ENCODE measurements at places on chromosomes 2 and 18.

GRCh38 chr2:8520791-8521344 lies 161.0 kb upstream of the ID2 start:
- DNase-seq = no peak

DNA sequence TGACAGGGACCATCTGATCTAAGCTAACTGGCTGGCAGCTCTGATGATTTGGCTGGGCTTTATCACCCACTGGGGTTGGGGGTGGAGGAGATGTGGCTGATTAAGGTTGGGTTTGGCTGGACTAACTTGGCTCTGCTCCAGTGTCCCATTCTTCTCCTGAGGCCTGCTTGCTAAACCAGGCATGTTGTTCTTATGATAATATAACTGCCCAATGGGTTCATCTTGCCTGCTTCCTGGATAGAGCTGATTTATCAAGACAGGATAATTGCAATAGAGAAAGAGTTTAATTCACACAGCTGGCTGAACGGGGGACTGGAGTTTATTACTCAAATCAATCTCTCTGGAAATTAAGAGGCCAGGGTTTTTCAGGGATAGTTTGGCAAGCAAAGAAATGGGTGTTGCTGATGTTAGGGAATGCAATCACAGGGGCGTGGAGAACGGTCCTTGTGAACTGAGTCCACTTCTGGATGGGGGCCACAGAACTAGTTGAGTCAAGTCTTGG lies 150.4 kb downstream of the PTH2R start:
- DNase-seq = no peak

- DNase-seq = no peak
Observed at GRCh38 chr2:95231723-95232122, 24.4 kb downstream of the ZNF892 start.

DNA sequence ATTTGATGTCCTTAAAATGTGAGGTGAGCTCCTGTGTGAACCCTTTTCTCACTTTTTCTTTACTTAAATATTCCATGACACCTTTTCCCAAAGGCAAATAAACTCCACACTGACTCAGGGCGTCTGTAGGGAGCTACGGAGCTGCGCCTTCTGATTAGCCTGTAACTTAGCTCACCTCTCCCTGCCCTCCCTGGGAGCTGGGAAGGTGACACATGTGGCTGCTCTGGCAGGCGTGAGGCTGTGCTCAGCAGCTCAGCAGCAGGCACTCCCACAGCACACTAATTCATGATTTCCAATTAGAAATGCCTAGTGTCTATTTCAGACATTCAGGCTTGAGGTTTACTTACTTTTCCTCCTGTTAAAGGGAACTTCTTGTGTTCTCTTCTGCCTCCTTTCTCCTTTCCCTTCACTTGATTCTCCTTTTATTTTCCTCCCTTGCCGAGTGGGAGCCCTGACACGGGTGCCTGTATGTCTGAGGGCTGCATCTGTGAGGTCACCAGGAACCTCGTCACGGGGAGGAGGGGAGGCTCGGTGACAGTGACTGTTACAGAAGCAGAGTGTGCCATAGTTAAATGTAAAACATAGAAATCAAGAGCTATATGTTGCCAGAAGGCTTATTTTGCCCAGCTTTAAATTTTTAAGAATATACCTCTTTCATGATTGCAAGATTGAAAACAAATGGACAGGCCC lies 437.1 kb downstream of the DCDC2C start:
- no peak for DNase-seq

GRCh38 chr2:41206004-41206403 lies 754.1 kb upstream of the SLC8A1 start:
- DNase-seq = no peak

GRCh38 chr2:98935777-98936352 lies at the start of gene CRACDL:
Gene CRACDL (minus strand): TSS chr2:98936225. CDS start chr2:98846800, 89,425 bp downstream.
- DNase-seq = no peak

DNA sequence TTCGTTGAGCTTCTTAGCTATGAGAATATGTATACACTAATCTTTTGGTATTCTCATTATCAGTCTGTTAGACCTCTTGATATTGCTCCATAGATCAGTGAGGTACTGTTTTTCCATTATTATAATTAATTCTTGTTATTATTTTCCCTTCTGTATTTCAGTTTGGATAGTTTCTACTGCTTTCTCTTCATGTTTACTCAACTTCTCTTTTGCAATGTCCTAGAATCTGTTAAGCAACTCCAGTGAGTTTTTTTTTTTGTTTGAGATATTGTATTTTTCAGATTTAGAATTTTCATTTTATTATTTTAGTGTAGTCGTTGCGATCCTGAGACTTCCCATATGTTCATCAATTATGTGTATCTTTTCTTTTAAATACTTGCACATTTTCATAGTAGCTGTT lies 260.8 kb downstream of the SETBP1 start:
- no peak for DNase-seq

- DNase-seq = no peak
Observed at GRCh38 chr18:63192885-63193349, 126.7 kb downstream of the BCL2 start.

DNA sequence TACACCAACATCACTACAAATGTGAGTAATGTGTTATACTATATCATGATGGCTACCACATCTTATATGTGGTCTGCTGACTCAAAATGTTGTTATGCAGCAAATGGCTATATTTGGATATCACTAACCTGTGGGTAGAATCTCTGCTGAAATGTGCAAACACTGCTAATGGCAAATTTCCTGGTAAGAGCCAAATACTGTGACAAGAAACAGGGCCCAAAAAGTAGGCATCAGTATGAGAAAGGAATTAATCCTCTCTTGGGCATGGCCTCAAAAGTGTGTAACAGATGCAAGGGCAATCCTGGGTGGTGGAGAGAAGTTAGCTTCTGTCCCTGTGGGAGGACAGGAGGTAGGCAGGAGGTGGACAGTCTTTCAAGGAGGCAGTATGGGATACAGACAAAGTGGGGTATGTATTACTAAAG lies 13.3 kb downstream of the ATF2 start:
- DNase-seq = peak; percentile 71

- DNase-seq = no peak
Observed at GRCh38 chr18:79405781-79406575, 10.2 kb downstream of the NFATC1 start.

GRCh38 chr2:121095257-121096080 lies 189.5 kb downstream of the TFCP2L1 start:
- no peak for DNase-seq

GRCh38 chr18:34820360-34821065 lies 110.4 kb downstream of the DTNA start:
- no peak for DNase-seq

- DNase-seq = no peak
Observed at GRCh38 chr2:4077017-4077416, 373.6 kb downstream of the DCDC2C start.

DNA sequence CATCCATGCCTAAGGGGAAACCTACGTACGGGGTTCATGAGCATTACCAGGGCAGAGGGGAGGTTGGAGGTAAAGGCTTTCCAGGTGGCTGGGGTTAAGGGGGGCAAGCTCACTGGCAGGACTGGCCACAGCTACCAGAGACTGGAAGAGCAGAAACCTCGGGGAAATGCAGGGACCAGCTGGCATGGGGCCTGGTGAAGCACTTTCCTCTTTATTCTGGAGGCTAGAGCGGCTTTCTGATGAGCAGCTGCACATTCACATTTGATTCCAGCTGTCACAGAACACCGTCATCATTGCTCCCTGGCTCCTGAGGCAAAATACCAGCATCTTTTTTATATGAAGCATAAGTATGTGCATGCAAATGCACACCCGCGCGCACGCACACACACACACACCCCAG lies 28.7 kb upstream of the LRRC30 start:
- DNase-seq = no peak

DNA sequence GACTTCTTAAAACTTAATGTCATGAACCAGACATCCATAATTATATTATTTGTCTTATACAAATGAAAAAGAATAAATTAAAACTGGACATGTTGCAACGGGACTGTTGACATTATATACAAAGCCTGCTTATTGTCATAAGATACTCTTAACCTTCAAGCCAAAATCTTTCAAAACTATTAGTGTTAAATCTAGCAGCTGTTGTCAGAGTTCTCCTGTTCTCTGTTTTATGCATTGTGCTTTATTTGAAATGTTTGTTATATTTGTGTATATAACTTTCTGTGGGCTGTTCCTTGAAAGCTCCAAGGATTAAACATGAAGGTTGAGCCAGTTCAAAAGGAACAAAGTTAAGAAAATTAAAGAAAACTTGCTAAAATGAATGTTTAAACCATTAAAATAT lies 335.5 kb upstream of the NT5C1B start:
- peak; percentile 20 for DNase-seq

DNA sequence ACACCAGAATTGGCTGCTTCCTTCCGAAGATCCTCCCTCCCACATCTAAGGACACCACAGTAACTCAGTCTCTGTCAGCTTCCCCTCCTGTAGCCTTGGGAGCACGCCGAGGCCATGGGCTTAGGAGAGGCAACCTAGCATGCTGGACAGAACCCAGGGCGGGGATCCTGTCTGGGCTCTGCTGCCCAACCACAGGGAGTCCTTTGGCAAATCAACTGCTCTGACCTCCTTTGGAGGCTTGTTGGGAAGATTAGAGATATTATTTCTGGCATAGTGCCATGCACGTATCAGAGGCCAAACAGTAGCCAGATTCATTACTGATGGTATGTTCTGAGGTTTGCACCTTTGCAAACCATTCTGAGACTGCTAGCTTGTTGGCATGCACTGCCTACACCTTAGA lies 262.7 kb upstream of the EPAS1 start:
- no peak for DNase-seq

DNA sequence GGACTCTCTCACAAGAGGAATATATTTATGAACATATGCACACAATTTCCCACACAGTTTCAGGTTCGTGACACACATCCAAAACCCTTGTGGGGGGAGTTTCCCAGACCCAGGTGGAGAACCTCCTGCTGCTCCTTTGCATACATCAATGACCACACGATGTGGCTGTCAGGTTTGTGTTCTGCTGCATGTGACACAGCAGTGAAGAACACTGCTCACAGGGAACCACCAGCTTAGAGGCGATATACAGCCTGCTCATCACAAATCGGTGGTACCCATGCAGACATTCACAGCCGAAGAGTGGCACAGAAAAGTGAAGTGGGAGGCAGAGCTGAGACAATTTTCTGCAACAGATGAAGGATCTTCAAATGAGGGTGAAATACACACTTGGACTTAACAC lies 175.6 kb upstream of the ZFP36L2 start:
- no peak for DNase-seq

- no peak for DNase-seq
Observed at GRCh38 chr2:40317046-40317445, 134.8 kb downstream of the SLC8A1 start.

GRCh38 chr2:234840336-234840735 lies 111.5 kb upstream of the SH3BP4 start:
- peak; percentile 93 for DNase-seq

GRCh38 chr18:79448621-79449020 lies 52.9 kb downstream of the NFATC1 start:
- no peak for DNase-seq

DNA sequence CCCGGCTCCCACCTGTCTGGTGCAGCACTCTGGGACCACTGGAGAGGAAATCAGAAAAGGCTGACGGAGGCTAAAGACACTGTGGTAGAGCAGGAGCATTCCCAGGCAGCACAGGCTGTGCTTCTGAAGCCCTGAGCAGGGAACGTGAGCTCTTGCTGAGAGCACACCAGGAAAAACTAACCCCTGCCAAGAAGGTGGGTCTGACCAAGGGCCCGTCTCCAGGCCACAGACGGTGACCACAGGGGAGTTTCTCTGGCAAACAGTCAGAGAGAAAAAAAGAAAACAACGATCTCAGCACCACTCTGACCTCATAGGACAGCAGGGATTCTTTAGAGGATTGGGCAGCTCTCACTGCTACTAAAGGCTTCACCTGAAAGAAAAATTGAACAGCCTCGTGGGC lies 201.4 kb downstream of the AFF3 start:
- DNase-seq = no peak

- no peak for DNase-seq
Observed at GRCh38 chr2:126698376-126698775, 42.4 kb downstream of the GYPC start.

DNA sequence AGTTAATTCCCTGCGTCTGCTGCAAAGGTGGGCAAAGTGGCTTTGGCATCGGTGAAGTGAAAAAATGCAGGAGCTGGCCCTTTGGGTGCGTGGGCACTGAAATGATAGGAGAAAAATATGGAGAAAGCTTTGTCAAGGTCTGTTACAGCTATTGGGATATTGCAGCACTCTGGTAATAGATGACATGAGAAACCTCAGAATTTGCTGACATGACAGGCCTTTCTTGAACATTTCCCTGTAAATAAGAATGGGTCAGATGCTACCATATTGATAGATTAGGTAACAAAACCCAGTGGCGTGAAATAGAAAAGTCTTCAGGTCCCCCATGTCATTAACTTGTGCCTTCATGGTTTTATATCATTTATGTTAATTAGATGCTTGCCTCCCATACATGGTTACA lies 12.4 kb upstream of the DSG4 start:
- no peak for DNase-seq

DNA sequence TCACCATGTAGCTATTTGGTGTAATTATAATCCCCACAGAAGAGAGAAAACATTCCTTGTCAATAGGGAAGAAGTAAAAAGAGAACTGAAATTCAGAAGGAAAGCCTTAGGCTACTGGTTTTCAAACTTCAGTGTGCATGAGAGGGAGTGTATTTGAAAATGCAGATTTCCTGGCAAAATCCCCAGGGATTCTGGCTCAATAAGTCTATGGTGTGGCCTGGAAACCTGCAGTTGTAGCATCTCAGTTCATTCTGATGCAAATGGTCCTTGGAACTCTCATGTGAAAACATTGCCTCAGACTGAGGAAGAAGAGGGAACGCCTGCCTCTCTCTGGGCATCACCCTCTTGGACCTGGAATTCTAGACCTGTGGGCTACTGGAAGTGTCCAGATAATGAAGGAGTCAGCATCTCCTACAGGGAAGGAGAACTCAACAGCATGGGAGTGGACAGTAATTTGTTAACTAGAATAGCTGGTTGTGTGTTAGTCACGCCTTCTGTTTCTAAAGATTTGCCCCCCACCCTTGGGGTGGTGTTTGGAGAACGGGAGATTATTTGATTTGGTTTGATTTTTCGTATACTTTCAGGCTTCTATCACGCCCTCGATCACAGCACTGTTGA lies 21.3 kb downstream of the COL4A3 start:
- no peak for DNase-seq

DNA sequence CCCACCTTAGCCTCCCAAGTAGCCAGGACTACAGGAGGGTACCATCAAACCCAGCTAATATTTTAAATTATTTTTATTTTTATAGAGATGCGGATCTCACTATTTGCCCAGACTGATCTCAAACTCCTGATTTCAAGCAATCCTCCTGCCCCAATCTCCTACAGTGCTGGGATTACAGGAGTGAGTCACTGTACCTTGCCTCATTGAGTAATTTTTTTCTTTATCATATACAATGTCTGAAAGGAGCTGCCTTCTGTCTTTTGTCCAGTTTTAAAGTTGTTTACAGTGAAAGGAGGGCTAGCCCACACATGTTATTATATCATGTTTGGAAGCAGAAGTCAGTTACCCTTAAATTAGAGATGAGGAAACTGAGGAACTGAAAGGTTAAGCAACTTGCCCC lies 32.5 kb downstream of the PRKRA start:
- peak; percentile 11 for DNase-seq

GRCh38 chr2:8367833-8368232 lies 314.0 kb upstream of the ID2 start:
- no peak for DNase-seq

Data from AG04450 (cell line).